Upper lobe of right lung (tissue), 1 donor: ENCODE measurements at places on chromosomes 3 and 15. TPM values are rescaled to one million over a fixed set of nuclear protein-coding genes. Genes with fewer than 3 reads are reported as not detected.

DNA sequence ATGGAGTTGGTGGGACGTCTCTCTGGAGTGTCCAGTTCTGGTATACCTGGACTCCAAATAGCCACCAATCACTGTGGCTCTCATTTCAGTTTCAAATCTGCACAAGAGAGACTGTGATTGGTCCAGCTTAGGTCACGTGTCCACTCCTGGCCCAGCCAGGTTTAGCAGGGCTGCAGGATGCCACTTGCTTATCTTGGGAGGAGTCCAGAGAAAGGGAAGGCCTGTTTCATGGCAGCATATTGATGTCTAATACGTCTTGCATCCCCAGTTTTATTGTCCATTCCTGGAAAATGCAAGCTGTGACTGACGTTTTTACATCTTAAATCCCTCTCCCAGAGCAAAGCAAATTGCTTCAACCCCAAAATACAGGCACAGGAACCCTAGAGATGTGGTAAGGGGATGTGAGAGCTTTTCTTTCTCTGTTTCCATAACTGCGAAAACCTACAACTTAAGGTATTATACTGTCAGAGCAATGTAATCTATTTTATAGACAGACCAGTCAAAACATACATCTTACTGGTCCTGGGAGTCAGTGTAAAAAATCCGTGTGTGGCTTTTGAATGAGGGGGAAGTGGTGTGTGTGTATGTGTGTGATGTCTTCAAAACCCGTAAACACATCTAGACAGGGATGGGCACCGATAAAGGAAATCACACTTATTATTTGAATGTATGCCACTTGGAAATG lies 274.4 kb downstream of the TLE3 start:
- no peak for DNase-seq

GRCh38 chr3:138941259-138941885 lies 5.6 kb downstream of the FOXL2 start:
- DNase-seq = no peak

RPL15 gene
- 1,404 TPM for total RNA-seq

CPEB1 gene
- total RNA-seq = 2.5 TPM

DNA sequence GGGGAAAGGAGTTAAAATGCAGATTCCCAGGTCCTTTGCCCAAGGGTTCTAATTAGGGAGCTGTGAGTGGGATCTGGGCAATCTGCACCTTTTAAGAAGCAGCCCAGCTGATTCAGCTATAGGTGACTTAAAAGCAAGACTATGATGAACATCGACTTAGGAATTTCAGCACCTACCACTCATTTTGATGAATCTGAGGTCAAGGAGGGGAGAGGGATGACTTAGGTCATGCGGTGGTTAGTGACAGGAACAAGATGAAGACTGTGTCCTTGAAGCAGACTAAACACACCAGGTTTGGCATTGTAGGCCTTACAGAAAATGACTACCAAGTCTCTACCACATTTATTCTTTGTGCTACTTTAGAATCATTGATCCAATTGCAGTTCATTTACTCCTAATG lies 196.3 kb downstream of the DTWD1 start:
- DNase-seq = no peak

DNA sequence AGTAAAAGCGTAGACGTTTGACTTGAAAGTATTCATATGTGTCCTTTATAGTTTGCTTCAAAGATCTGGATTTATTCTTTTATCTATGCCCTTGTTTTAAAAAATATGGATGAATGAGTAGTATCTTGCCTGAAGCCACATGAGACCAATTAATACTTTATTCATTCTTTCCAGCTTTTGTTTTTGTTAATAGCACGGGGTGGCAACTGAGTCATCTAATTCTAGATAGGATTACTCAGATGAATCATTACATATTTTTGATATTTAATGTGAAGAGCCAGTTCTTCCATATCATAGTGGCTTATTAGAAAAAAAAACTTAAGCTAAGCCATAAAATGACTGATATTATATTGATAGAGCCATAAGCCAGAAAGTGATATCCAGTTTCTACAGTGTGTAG lies 121.9 kb downstream of the BBX start:
- no peak for DNase-seq

DNA sequence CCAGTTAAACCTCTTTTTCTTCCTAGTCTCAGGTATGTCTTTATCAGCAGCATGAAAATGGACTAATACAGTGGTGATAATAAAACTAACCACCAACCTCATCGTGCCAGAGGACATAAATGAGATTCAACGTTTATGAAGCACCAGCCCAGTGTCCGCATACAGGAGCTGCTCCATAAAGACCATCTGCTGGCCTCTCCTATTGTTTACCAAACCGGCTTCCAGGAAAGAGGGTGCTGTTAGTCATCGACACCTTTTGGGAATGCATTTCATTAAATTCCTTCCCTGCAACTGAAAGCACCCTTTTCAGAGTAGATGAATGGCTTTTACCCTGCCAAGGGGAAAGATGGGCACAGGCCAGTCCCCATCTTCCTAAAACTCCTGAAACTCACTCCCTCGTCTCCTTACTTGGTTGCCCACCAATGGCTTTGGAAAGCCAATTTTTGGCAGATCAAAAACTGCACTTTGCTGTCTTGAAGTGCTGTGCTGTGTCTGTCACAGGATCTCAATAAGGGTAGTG lies 122.1 kb downstream of the AQP9 start:
- no peak for DNase-seq

DNA sequence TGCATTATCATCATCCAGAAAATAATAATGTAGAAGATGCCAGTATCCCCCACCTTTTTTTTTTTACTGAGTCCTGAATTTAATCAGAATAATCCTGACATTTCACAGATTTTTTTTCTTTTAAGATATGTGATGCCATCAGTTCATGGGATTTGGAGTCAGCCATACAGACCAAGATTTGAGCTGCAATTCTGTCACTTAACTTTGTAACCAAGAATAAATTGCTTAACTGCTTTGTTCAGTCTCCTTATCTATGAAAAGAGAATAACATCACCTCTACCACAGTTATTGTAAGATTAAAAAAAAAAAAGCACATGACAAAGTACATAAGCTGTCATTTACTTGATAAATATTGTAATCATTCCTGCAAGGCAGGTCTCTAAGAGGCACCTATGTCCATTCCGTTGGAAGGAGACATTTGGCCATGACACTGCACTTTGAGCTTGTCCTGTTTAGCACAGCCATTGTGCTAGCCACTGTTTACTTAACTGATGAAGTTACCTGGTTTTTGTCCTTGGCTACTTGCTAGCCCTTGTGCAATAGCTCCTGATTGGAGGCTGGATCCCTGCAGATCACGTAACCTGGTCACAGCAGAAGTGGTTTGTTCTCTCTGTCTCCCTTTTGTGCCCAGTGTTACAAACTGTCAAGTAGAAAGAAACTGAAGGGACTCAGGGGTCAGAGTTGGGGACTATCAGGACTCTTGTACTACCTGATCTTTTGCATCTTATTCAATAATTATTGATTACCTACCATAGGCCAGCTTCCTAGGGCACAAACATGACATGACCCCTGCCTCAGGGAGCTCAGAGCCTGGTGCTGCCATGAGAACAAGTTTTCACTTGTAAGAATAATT lies 306.0 kb downstream of the WDR72 start:
- no peak for DNase-seq

RBPMS2 gene
- 4.5 TPM for total RNA-seq

GRCh38 chr15:74837482-74838136 lies 5.3 kb downstream of the ULK3 start:
- DNase-seq = no peak

GRCh38 chr15:63018639-63019038 lies 23.9 kb upstream of the TPM1 start:
- no peak for DNase-seq

DNA sequence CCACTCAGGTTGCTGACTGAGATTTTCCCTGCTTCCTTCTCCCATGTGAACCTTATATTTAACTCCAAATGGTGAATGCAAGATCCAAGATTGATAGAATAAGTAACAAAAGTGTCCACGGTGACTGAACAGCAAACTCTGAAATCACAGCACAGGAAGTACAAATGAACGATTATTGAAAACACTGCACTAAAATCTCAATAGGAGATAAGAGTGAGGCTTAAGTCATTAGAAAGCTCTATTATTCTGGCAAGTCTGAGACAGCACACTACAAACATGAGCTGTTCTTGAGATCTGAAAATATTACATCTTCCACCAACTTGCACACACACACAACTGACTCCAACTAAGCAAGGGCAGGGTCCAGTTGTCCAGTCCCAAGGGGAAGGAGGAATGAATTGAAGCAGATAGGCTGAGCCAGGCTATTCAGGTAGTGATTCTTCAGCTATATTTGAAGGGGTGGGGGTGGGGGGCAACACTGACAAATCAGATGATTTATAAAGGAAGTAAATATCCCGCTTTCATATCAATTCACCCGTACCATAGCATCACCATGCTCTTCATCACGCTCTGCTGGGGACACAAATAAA lies 2.9 kb downstream of the ZNF385D start:
- DNase-seq = no peak

GRCh38 chr3:23800731-23801130 lies 5.0 kb upstream of the UBE2E1 start:
- DNase-seq = no peak

- no peak for DNase-seq
Measured at GRCh38 chr15:31573759-31574158, 247.1 kb downstream of the KLF13 start.
